ENCODE measurements at places on chromosomes 11 and 22. TPM values are rescaled to one million over a fixed set of nuclear protein-coding genes. Genes with fewer than 3 reads are reported as not detected.

The ARHGAP8 gene
- 0.87 TPM for total RNA-seq

The SGSM1 gene
- total RNA-seq = 0.03 TPM

The NCAM1 gene
- not detected for total RNA-seq

The APOL5 gene
- total RNA-seq = not detected

The CALCA gene
- not detected for total RNA-seq

DNA sequence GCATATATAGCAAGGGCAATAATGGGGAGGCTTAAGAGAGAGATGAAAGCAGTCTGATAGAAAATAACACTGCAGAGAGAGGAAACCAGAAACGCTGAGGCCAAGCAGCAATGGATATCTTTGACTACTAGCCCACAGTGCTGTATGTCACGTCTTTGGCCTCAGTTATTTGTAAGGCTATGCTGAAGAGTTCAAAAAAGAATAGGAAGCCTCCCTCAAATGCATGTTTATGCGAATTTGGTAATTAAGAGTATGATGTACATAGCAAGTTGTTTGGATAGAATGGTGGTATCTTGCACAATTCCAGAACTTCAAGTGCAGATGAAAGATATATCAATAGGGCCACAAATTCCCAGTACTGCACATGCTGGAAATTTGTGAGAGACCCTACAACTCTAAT lies 89.2 kb downstream of the MPPED2 start:
- DNase-seq = no peak

DNA sequence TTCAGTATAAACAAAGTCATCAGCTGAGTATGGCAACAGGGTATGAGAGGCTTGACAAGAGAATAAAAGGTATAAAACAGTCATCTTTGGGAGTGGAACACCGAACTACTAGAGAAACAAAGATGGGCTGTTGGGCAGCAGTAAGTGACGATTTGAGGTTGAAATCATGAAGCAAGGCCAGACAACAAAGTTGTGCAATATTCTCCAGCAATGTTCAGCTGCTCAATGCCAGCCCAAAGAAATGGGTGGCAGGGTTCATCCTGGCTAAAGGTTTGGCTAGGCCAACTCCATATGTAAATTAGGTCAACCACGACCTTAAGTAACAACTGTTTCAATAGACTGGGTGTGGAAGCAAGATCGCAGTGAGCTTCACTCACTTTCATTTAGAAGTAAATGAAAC lies 6.2 kb downstream of the APIP start:
- no peak for DNase-seq

DNA sequence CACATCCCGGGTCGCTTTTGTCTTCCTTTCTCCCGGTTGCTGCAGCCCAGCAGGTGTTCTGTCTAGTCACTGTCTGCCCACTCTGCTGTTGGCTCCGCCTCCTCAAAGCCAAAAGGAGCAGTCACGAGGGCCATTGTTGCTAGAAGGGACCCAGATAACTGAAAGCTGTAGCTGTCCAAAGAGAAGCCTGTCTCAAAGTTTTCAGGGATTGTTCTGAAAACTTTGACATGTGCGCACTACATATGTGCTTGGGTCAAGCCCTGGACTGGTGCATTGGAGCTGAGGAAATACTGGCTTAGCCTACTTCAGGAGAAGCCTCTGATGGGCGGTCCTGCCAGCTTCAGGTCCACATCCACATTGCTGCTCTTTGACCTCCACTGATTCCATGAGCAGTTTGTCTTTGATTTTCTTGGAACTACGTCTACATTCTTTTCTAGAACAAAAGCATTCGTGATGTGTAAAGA lies 8.8 kb upstream of the OR2AT4 start:
- peak; percentile 60 for DNase-seq

DNA sequence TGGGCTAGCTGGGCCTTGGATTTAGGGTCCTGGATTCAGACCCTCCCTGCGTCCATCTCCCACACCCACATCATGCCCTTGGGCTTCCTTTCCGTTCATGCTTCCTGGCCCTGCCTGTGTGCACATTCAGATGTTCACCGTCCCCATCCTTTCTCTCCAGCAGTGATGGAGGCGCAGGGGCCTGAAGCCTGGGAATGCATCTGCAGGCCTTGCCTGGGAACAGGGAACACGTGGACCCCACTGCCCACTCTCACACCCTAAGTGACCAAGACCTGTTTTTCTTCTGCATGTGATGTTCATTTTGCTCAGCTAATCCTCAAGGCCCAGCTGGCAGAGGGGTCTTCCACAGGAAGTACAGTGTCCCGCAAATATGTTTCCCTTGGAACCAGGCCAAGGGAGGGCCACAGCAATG lies 91.6 kb upstream of the PARVA start:
- no peak for DNase-seq

DNA sequence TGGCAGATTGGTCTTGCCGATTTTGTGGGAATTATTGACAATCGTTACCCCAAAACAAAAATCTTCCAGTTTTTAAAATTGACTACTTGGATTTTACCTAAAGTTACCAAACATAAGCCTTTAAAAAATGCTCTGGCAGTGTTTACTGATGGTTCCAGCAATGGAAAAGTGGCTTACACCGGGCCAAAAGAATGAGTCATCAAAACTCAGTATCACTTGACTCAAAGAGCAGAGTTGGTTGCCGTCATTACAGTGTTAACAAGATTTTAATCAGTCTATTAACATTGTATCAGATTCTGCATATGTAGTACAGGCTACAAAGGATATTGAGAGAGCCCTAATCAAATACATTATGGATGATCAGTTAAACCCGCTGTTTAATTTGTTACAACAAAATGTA lies 37.2 kb downstream of the IGLL1 start:
- DNase-seq = peak; percentile 10

GRCh38 chr11:119370486-119371046 lies 10.9 kb downstream of the USP2 start:
- no peak for DNase-seq

DNA sequence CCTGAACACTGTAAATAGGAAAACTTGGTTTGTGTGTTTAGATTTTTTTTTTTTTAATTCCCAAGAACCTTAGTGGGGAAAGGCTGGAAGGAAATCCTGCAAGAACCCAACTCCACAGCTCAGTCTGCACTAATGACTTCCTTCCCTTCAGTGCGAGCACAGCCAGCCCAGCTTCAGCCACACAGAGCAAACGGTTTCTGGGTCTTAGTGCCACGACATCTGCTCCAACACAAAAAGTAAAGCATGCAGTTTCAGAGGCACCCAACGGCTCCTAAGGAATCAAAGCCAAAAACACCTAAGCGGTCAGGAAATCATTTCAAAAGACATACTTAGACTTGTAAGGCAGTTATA lies 236.1 kb downstream of the TTC28 start:
- DNase-seq = peak; percentile 38

- peak; percentile 11 for DNase-seq
Measured at GRCh38 chr11:44300844-44301563, 8.9 kb downstream of the ALX4 start.

DNA sequence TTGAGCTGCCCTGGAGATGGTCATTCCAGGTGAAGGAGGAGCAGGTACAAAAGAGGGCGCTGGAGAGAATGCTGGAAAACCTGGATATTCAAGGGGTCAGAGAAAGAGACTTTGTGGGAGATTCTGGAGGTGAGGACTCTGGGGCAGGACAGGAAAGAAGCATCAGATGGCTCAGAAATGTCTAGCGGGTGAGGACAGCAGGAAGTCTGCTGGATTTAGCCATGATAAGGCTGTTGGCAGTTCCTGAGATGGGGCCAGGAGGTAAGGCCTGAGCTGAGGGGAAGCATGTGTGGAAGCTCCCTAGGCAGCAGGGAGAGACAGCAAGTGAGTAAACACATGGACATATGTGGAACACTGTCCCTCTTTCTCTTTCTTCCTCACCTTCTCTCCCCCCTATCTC lies 1.5 kb downstream of the UPB1 start:
- DNase-seq = no peak

DNA sequence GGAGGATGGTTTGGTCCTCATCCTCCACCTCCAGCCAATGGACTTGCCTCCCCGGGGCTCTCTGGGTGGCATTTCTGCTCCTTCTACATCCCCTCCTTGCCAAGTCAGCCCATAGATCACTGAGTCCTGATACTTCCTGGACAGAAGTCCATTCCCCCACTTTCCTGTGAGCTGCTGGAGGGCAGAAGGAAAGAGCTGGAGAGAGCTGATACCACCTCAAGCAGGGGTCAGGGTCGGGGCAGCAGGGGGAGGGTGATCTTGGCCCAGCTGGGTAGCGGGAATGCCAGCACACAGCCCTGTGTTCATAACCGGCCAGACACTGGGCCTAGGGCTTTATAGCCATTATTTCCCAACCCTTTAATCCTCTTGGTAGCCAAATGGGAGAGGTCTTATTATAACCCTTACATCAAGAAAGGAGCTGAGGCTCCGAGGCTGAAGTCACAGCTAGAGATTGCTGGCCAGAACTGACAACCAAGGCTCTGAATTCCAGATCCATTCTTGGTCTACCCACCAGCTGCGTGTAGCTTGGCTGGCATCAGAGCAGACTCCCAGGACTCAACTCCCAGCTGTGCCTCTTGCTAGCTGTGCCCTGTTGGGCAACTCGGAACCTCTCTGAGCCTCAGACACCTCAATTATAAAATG lies 39.9 kb downstream of the CD6 start:
- DNase-seq = no peak

DNA sequence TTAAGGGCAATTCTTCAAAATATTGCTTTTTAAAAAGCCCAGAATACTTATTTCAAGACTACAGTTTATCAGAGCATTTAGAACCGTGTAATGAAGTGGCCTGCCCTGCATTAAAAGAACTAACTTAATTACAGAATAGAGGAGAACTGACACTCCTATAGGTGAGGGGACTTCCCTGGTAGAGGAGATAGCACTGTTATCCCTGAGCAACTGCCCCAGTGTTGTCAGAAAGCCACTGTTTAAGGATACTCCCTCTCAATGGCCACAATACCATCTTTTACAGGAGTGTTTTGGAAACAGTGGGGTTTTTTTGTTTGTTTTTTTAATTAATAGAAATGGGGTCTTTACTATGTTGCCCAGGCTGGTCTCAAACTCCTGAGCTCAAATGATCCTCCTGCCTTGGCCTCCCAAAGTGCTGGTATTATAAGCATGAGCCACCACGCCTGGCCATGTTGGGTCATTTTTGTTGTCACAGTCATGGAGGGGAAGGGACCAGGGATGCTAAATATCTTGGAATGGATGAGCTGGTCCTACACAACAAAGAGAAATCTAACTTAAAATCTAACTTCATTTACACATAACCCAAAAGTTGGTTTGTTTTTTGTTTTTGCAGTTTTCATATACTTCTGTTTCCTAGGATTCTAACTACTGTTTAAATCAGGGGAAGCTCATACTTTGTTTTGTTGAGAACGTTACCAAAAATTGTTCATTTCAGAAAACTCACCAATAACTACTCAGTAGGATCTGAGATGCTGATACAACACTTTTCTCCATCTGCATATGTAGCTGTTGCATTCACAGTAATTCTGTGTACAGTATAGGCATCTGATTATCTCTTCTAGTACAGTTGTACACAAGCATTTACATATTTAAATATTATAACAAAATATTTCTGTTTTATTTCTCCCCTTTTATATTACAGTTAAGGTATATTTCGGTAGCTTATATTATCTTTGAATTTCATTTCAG lies 8.1 kb downstream of the RPL27A start:
- DNase-seq = no peak

GRCh38 chr11:60970369-60970774 lies 1.1 kb upstream of the CD6 start:
- peak; percentile 55 for DNase-seq

DNA sequence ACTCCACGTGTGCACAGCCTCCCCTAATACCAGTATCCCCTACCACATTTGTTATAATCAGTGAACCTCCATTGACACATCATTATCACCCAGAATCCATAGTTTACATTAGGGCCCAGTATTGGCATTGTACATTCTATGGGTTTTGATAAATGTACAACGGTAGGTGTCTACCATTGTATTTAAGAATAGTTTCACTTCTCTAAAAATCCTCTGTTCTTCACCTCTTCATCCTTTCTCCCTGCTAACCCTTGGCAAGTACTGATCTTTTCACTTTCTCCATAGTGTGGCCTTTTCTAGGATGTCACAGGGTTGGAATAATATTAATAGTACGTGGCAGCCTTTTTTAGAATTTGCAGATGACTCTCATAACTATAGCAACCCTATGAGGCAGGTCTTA lies 353.8 kb downstream of the DDX10 start:
- DNase-seq = no peak

- no peak for DNase-seq
Measured at GRCh38 chr11:66904055-66904454, 47.2 kb downstream of the LRFN4 start.
